ENCODE measurements at places on chromosomes 1 and 21.

DNA sequence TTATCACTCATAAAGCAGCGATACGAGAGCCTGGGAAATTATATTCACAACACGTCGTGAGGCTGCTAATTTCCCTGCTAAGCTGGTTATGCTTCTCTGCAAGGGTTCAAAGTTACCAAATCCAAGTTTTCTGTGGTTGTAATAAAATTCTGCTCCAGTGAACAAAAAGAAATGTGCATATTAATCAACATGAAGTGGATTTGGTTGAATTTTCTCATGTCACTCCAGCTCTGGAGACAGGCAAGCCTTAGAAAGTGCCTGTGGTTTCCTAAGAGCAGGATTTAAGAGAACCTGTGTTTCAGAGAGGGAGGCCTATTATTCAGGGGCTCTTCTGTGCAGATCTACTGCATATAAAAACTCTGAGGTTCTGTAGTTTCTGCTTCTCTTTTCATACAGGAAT is 87.5 kb downstream of the WLS start:
- DNase-seq, result no peak

- DNase-seq, result no peak
Measured at GRCh38 chr1:113691184-113691583, 68.1 kb downstream of the PHTF1 start.

GRCh38 chr1:59103457-59103856 is 193.4 kb upstream of the FGGY start:
- DNase-seq, result no peak

DNA sequence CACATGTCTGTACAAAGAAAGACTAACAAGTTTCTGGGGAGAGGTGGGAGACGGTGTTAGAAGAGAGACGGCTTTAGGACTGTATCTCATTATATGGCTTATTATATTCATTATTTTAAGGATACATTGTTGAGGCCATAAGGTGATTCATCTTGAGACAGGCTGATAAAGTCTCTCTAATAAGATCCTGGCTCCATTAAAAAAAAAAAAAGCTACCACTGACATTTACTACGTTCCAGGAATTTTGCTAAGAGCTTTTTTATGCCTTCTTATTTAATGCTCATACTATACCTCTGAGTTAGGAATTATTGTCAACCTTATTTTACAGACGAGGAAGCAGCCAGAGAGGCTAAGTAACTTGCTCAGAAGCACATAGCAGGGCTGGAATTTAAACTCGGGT is 173.7 kb downstream of the GABPA start:
- DNase-seq, result no peak

- DNase-seq, result no peak
Measured at GRCh38 chr1:9013819-9014218, 12.4 kb downstream of the SLC2A7 start.

- no peak for DNase-seq
Measured at GRCh38 chr1:223629126-223629457, 36.4 kb downstream of the CAPN8 start.

- DNase-seq, result no peak
Measured at GRCh38 chr1:82091729-82092128, 291.0 kb downstream of the ADGRL2 start.

Measured in NT2/D1 (cell line).